ENCODE measurements at places on chromosomes 16 and 17.

DNA sequence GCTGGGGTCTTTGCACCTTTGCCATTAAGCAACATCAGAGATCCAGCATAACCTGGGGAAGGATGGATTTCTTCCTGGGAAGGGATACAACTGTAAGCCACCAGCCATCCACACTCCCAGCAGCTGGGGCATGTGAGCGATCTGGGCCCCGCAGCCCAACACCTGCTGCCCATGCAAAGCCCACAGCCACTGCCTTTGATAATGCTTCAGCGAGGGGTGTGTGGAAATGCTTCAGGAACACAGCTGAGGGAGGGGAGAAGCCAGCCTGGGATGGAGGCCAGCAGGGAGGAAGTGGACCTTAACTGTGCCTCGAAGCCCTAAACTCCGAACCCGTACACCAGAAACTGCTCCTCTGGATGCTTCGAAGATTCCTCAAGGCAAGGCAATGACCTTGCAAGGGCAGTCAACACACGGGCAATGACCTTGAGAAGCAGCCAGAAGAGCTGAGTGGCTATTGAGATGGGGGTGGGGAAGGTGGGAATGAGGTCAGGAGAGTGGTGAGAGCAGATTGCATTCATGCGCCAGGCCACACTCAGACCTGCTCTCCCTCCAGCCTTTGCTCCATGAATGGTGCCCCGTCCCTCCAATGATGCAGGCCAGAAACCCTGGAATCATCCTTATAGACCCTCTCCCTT, 49.1 kb downstream of the KATNIP start:
- no peak for DNase-seq

DNA sequence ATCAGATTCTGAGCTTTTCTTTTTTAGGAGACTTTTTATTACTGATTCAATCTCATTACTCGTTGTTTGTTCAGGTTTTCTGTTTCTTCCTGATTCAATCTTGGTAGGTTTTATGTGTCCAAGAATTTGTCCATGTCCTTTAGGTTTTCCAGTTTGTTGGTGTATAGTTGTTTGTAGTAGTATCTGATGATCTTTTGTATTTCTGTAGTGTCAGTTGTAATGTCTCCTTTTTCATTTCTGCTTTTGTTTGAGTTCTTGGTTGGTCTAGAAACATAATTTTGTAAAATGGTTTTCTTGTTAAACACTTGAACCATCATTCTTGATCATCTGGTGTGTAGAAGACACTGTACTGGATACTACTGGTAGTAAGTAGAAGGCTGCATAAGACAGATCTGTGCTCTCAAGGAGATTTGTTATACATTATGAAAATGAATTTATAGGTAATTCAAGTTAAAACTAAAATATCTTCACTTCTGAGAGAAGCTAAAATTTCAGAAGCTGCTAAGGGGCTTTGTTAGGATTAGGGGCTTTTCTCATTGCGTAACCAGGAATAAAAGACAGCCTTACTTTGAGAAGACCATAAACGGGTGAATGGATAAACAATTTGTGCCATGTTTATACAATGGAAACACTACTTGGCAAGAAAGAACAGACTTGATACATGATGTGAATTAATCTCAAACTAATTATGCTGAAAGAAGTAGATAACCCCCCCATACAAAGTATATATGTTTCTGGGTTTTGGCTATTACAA, 44.0 kb downstream of the NSRP1 start:
- DNase-seq: no peak

DNA sequence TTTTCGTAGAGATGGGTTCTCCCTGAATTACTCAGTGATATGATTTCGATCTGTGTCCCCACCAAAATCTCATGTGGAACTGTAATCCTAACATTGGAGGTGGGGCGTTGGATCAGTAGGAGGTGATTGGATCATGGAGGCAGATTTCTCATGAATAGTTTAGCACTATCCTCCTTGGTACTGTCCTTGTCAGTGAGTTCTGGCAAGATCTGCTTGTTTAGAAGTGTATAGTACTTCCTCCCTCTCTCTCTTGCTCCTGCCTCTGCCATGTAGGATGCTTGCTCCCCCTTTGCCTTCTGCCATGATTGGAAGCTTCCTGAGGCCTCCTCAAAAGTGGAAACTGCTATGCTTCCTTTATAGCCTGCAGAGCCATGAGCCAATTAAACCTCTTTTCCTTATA, 22.9 kb downstream of the PIGL start:
- no peak for DNase-seq

DNA sequence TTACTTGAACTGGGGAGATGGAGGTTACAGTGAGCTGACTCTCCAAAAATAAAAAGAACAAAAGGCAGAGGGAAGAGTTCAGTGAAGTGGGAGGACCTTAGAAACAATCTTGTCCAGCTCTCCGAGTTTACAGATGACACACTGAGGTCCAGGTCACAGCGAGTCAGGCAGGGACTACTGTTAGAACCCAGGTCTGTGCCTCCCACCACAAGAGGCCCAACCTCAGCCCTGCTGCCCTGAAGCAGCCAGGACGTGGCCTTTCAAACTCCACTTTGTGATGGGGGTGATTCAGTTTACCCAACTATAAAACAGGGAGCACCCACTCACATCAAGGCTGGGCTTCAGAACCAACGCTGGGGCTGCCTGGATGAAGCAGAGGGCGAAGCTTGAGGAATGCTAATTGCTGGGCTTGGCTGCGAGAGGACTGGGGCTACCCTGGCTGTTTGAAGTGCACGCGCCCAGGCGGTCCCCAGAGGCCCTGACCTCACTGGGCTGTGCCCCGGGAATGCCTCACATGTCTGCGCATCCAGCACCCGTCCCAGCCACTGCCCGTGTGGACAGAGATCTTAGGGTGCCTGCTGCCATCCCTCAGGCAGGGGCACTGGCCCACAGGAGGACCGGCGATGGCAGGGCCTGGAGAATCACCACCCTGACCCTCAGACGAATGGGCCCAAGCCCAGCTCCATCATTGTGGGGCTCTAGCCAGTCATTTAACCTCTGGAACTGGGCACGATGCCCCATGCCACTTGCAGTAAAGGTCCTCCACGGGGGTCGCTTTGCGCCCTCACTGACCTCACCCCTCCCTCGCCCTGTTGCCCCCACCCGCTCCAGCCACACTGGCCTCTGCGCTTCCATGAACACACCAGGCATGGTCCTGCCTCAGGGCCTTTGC, 11.4 kb downstream of the SLC5A10 start:
- DNase-seq: no peak

GRCh38 chr16:65384441-65384840, 262.6 kb upstream of the CDH11 start:
- DNase-seq: no peak

DNA sequence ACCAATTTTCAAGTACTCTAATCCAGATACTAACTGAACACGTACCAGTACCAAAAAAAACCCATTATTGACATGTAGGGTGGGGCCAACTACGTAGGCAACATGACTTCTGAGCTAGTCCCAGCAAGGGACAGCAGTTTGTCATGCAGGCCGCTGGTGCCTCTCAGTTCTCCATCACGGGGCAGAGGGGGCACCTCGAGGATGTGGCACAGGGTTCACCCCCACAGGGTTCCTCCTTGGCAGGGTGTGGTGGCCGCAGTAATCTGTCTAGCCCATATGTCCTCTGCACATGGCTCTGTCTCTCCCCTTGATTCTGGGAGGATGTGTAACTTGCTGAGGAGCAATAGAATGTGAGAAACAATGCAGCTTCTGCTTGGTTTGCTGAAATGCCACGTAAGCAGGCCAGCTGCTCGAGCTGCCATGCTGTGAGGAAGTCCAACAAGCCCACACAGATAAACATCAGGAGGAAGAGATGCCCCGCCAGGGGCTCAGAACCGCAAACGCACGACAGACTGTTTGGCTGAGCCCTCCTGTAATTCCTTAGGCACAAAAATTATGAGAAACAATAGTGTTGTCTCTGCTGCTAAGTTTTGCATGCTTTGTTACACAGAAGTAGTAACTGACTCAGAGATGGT, 62.4 kb downstream of the NT5M start:
- no peak for DNase-seq

GRCh38 chr16:56669005-56669839, at the start of gene MT1H:
MT1H (plus strand) TSS chr16:56669814; CDS start chr16:56669885, 71 bp downstream.
- DNase-seq: no peak

DNA sequence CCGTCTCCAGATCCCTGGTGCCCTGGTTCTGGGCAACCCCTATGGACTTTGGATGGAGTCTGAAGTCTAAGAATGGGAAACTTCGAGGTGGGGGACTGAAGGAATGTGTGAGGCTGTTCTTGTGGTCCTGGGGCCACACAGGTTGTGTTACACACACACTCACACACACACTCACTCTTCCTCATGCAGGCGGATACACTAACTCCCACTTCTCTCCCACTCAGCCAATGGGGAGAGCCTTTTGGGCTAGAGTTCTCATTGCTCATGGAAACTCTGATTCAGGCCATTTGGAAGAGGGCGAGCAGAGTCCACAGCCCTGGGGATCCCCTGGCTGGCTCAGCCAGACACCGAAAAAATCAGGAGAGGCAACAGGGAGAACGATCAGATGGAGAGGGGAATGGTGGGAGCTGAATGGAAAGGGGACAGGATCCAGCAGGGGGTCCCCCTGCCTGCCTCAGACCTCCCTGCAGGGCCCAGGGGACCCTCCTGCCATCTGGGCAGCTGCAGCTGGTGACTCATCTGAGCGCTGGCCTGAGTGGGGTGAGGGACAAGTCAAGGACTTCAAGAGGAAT, 9.1 kb downstream of the IGFBP4 start:
- DNase-seq: no peak

DNA sequence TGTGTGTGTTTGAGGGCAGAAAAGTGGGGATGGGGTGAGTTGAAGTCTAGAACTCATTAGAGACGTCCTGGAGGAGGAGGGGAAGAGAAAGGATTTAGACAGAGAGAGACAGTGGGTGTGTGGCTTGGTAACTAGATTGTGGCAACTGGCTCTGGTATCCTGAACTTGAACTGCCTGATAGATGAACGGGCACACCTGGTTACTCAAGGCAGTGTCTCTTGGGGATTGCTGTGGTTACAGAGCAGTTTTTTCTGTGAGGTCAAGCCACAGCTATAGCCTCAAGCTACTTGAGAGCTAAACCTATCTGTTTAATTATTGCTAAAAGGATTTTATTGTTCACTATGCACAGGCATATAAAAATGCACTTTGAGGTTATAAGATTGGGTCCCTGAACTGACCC, 29.8 kb upstream of the MYH2 start:
- no peak for DNase-seq

DNA sequence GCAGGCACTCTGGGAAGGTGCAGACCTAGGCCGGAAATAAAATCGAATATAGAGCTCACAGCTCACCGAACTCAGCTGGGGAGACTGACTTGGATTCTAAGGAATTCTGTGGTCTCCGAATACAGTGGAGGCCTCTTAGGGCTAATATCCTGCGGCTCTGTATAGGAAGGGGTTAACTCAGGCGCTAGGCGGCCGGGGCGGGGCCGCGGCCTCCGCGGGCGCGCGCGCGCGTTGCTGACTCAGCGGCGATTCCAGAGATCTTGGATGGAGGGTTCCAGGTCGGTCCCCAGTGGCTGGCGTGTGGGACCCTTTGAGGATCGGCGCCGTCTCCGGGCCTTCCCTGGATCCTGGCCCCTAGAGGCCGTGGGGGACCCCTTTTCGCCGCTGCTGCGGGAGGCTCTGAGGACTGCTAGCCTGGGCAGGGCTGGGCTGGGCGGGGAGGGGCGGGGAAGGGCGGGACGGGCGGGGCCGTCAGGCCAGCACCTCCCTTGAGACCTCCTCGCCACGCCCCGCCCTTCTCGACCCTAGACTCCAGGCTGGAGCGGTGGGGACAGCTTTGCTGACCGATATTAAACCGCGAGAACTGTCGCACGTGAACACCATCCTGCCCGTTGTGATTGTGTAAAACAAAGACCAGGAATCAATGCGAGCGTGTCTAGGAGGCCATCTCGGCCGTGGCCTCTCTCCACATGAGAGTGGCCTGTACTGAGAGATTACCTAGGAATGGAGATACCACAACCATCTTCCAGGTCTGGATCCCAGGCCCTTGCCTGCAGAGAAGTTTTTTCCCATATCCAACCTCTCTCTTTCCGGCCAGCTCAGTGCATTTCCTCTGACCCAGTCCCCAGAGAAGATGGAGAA, 1.4 kb upstream of the PLEKHH3 start:
- DNase-seq: peak; percentile 91

DNA sequence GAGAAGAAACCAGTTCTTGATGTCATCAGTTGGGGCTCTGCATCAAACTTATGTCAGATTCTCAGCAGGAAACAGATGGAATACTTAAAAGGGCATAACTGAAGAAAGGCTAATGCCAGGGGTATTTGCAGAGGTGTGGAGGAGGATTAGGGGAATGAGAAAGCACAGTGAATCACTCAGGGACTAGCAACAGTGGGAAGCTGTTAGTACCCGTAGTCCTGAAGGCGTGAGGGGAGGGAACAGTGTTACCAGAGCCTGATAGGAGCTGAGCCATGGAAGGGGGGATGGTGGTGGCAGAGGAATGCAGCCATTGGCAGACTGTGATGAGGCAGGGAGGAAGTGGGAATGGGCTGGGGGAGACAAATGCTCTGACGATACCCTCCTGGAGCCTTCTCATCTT, 162.3 kb downstream of the UTP18 start:
- no peak for DNase-seq

GRCh38 chr16:11526655-11527350, 59.9 kb downstream of the LITAF start:
- DNase-seq: no peak

DNA sequence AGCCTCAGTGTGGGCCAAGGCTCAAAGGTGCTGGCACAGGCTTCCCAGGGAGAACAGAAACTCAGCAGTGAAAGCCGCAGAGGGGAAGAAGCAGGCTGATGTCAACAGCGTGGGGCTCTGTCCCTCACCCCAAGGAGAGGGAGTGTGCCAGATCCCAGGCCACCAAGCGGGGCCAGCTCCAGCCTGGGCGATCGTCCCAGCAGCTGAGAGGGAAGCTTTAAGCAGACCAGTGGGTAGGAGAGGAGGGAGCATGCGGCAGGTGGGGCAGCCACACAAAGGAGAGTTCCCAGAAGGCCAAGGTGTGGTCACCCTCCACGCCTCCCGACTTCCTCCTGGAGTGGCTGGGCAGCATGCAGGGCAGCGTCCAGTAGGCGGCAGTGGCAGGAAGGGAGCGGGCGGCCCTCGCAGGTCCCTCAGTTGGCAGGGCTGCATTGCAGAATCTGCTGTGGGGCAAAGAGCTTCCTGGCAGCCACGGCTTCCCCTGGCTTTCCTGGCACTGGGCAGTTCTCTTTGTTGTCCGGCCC, 6.0 kb downstream of the SYNGR2 start:
- no peak for DNase-seq

DNA sequence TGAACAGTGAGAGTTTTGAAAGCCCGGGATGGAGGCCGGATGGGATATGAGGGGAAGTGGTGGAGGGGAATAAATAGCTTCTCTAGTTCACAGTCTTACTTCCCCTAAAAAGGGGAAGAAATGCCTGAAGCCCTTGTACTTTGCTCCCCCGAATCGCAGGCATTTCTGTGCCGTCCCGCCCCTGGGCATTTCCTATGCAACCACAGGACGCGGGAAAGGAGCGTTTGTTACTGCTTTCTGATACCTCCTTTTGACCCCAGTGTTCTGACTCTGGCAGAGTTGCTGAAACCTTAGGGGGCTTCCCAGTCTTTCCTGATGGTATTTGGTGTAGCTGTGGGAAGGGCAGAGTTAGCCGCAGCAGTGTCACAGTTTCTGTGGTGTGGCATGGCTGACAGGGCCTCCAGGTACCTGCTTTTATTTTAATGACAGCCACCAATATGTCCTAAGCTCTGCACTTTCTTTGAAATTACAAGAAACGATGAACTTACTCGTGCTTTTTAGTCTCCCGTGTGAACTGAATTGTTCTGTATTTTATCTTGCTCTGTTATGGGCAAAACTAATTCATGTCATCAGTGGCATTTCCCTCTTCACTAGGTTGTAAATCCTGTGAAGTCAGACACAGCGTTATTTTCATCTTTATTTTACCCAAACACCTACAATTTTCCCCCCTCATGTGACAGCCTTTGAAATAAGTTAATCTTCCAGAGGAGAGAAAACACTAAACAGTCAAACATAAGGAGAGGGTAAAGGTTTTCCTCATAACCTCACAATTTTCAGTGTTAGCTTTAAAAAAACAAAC, 27.1 kb downstream of the USP10 start:
- DNase-seq: no peak

Data from COR-L47 (cell line).